ENCODE measurements at places on chromosomes 3 and 15. TPM values are rescaled to one million over a fixed set of nuclear protein-coding genes. Genes with fewer than 3 reads are reported as not detected.

GOLGA6C gene
- polyA plus RNA-seq = not detected

GRCh38 chr15:64599226-64599625 is 138.8 kb downstream of the ZNF609 start:
- DNase-seq = no peak

DNA sequence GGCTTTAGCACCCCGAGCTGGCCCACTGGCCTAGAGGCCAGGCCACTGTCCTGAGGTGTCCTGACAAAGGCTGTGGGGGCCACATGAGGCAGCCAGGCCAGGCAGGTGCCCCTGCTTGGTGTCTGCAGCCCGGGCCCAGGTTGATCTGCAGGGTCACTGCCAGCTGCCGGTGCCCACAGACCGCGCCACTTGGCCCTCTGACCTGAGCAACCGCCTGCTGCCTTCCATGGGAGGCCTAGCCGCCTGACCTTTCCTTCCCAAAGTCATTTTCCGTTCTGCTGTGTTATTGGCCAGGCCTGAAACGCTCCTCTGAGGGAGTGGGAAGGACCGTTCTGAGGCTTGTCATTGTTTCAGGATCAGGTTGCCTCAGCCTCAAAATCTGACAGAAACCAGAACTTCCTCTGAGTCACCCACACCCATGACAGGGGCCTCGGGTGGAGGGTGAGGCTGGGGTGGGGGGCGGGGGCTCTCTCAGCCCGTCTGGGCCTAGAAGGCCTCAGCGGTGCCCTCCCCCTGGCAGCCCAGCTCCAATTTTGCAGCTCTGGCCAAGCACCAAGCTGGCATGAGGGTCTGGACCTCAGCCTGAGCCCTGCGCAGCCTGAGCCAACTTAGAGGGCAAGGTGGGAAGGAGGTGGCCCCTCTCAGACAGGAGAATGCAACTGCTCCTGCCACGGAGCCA is 140.7 kb upstream of the MEF2A start:
- no peak for DNase-seq

GRCh38 chr15:86573476-86573875 is 493.8 kb downstream of the AGBL1 start:
- DNase-seq = no peak

MOBP gene
- polyA plus RNA-seq = 0.68 TPM
